Retinal pigment epithelial cell (primary cell): ENCODE measurements at places on chromosomes 1 and 21.

DNA sequence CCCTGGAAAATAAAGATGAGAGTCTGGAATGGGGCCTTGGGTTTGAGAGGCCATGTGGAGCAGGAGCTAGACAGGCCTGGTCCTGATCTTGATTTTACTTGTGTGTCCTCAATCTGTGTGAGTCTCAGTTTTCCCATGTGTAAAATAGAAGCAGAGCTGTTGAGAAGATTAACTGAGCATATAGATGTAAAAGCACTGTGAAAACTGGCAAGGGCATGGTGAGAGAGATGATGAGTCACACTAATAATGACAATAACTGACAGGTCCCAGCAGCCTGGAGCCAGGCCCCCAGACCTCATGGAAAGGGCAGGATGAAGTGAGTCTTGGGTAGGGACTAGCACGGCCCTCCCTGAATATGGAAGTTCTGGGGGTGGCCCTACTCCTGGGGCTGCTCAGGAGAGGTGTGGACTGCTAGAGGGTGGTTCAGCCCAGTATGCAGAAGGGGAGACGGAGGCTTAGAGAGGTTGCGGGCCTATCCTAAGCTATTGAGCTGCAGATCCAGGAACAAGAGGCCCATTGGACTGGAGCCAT, 2.8 kb upstream of the AHDC1 start:
- no peak for DNase-seq

DNA sequence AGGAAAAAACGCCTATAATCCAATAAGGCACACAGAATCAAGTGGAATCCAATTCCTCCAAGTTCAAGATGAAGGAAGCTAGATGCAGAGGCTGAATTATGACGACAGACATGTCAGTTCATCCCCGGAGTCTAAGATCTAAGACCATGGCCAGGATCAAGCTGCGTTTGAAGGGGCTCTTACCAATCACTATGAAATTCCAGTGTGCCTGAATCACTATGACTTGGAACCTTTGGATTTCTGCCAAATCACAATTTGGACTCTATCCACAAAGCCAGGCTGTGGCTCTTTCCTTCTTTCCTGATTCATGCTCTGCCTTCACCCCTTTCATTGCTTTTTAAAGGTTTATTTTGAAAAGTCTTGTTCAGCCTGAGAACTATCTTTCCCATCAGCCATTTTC, 17.1 kb downstream of the OLIG2 start:
- peak; percentile 61 for DNase-seq

- DNase-seq = peak; percentile 58
Observed at GRCh38 chr1:217315346-217315745, 315.5 kb downstream of the GPATCH2 start.

DNA sequence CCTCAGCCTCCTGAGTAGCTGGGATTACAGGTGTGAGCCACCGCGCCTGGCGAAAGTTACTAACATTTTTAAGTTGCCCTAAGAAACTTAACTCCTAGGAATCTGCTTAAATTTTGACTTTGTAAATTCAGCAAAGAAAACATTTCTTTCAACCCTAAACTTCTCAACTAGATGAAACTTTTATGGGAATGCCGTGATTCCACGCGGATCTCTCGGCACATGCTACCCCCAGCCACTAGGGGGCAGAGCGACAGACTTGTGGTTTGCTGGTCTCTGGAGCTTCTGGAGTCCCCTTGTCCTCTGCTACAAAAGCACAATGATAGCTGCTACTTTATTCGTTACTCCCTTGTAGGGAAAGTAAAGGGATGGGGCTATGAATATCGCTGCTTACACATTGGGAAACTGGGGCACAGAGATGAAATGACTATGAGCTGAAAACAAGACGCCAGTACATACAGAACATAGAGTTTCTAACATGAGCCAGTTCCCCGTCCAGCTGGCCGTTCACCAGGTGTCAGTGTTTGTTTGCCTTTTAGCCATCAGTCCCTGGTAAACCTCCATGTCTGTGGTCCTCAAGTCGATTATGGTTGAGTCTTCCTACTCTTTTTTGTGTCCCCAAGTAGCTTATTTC, 114.7 kb downstream of the PBX1 start:
- DNase-seq = no peak

DNA sequence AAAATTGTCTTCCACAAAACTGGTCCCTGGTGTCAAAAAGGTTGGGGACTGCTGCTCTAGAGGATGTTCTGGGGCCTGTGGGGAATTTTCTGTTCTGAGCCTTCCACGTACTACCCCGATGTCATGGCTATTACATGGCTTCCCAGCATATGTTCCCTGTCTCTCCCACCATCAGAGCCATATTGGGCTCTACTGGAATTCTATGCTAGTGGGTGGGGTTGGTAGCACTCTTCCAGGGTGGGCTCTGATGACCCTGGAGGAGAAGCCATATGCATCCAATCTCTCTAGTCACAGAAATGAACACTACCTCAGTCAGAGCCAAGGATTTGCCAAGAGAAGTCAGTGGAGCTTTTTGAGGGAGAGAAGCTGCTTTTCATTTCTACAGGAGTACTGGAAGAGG, 47.9 kb downstream of the SRRM1 start:
- no peak for DNase-seq

DNA sequence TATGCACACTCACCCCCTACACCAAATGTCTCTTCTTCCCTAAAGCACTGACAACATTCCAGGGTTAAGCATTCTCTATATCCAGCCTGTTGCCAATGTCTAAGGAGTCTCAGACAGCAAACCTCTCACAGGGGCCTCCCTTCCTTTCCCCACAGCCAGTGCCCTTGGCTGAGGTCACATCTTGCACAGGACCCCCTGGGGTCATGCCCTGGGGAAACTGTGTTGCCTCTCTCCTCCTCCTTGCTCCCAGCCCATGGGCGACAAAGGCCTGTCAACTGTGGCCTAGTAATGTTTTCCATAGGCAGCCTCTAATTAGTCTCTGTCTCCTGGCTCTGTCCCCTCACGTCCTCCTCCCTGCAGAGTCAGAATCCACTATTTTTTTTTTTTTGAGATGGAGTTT, 54.6 kb downstream of the NENF start:
- DNase-seq = no peak

- DNase-seq = no peak
Observed at GRCh38 chr1:205141236-205142101, 19.7 kb upstream of the RBBP5 start.

DNA sequence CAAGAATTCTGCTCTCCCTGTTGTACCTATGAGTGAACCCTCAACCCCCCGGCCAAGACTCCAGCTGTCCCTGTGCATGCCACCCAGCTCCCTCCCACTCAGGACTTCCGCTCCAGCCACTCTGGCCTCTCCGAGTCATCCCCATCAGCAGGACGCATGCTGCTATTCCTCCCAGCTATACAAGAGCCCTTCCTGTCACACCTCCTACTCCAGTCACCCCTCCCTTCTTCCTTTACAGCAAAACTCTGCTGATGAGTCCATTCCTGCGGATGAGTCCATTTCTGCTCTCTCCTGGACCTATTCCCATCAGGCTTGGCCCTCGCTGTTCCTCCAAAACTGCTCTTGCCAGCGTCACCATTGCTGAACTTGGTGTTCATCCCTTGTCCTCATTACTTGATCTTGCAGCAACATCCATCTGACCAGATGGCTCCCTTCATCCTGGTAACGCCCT, 42.2 kb downstream of the H3-3A start:
- DNase-seq = no peak

DNA sequence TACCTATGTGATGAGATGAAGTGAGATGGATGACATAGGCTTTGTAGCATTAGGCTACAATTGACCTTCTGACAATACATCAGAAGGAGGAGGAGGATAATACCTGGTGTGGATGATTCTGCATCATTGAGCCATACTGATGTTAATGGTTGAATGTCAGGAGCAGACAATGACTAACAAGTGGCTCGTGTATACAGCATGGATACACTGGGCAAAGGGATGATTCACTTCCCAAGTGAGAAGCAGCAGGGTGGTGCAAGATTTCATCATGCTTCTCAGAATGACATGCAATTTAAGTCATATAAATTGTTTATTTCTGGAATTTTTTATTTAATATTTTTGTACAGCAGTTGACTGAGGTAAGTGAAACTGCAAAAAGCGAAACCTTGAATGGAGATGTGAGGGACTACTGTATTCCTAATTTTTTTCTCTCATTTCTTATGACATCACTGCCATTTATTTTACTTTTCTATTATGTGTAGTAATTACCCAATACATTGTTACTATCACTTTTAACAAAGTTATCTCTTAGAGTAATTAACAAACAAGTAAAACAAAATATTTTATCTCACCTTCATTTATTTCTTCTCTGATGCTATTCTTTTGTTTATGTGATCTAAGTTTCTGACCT, 34.4 kb upstream of the COP1 start:
- peak; percentile 7 for DNase-seq

GRCh38 chr1:112946683-112947082, 9.3 kb downstream of the SLC16A1 start:
- no peak for DNase-seq
